ENCODE measurements at places on chromosomes 6 and 20.

GRCh38 chr20:21136015-21136732 lies 10.3 kb downstream of the KIZ start:
- no peak for DNase-seq

- no peak for DNase-seq
Observed at GRCh38 chr20:37291724-37292126, 2.3 kb downstream of the MANBAL start.

- DNase-seq, result no peak
Observed at GRCh38 chr6:71334768-71335167, 46.2 kb downstream of the OGFRL1 start.

- DNase-seq, result no peak
Observed at GRCh38 chr6:101110814-101111213, 229.7 kb upstream of the ASCC3 start.

- DNase-seq, result no peak
Observed at GRCh38 chr6:169109411-169110220, 144.0 kb downstream of the THBS2 start.

GRCh38 chr20:61184194-61184593 lies 67.9 kb upstream of the CDH4 start:
- no peak for DNase-seq

GRCh38 chr6:32664827-32665362 lies 1.6 kb downstream of the HLA-DQB1 start:
- no peak for DNase-seq

- no peak for DNase-seq
Observed at GRCh38 chr6:148021165-148021564, 321.5 kb upstream of the SASH1 start.
